ENCODE measurements at places on chromosomes 6 and 20. TPM values are rescaled to one million over a fixed set of nuclear protein-coding genes. Genes with fewer than 3 reads are reported as not detected.

The PRICKLE4 gene
- polyA plus RNA-seq: 4.2 TPM

The FABP7 gene
- 0.86 TPM for polyA plus RNA-seq

The ZSCAN31 gene
- 9.1 TPM for polyA plus RNA-seq

The RRBP1 gene
- polyA plus RNA-seq: 137 TPM

The TP53TG5 gene
- 0.42 TPM for polyA plus RNA-seq

The FRS3 gene
- polyA plus RNA-seq: 8.4 TPM

The PRRT1 gene
- 2.5 TPM for polyA plus RNA-seq

The BTN1A1 gene
- polyA plus RNA-seq: 0.29 TPM

The OR2H1 gene
- not detected for polyA plus RNA-seq

The MTFR2 gene
- polyA plus RNA-seq: 1.8 TPM

The MYBL2 gene
- polyA plus RNA-seq: 24.9 TPM
